T-helper 17 cell (primary cell): ENCODE measurements at places on chromosomes 6 and 20.

- no peak for DNase-seq
Measured at GRCh38 chr6:131861381-131861780, 53.6 kb downstream of the ENPP1 start.

GRCh38 chr20:24588047-24588635 lies 118.7 kb downstream of the SYNDIG1 start:
- no peak for DNase-seq

GRCh38 chr6:139370999-139371345 lies 3.5 kb downstream of the CITED2 start:
- no peak for DNase-seq

DNA sequence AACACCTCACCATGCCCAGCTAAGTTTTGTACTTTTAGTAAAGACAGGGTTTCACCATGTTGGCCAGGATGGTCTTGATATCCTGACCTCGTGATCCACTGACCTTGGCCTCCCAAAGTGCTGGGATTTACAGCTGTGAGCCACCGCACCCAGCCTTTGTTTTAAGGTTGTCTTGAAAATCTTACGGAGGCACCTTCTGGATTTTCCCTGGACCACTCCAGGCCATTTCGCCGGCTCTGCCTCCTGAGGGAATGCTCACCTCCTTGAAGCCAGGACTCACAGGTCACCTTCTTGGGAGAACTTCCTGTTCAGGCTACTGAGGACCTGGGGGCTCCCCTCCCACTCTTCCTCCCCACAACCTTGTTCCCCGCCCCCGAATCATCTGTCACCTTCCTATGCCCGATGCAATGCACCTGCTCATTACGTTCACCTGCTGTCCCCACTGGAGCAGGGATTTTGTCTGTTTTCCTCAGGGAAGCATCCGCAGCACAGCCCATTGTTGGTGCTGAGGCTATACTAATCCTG lies 19.4 kb upstream of the RAET1L start:
- DNase-seq, result no peak

GRCh38 chr6:27800731-27801373 lies 111.3 kb downstream of the OR2B2 start:
- DNase-seq, result no peak

DNA sequence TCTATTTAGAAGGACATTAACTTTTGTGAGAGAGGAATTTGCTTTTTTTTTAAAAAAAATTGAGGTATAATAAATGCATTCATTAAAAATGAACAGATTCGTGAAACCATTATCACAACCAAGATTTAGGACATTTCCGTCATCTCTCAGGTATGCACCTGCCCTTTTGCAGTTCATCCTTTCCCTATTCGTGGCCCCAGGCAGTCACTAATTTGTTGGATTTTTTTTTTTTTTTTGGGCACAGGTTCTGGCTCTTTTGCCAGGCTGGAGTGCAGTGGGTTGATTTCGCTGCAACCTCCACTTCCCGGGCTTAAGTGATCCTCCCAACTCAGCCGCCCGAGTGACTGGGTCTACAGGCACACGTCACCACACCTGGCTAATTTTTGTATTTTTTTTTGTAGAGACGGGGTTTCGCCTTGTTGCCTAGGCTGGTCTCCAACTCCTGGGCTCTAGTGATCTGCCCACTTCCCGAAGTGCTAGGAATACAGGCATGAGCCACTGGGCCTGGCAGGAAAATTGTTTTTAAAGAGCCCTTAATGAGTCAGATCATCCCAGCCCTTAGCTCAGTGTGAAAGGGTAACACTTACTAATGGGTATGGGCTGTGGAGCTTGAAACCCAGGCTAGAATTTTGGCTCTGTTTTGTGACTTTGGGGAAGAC lies 9.2 kb downstream of the PHF3 start:
- no peak for DNase-seq

- no peak for DNase-seq
Measured at GRCh38 chr6:1615151-1615852, 5.6 kb downstream of the FOXC1 start.

DNA sequence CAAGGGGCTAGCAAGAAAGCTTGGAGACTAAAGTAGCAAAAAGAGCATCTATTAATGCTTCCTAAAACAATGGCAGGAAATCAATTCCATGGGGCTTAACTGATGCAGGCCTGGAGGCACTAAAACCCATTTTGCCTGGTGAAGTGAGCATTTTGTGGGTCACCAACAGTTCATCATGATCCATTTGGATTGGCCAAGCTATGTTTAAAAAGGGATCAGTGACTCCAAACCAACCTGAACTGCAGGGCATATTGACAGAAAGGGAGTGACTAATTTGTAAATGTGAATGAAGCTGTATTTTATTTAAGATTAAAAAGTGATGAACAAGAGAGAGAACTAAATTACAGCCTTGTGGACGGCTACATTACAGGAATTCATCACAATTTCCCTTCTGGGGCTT lies 132.0 kb downstream of the PCSK2 start:
- no peak for DNase-seq

DNA sequence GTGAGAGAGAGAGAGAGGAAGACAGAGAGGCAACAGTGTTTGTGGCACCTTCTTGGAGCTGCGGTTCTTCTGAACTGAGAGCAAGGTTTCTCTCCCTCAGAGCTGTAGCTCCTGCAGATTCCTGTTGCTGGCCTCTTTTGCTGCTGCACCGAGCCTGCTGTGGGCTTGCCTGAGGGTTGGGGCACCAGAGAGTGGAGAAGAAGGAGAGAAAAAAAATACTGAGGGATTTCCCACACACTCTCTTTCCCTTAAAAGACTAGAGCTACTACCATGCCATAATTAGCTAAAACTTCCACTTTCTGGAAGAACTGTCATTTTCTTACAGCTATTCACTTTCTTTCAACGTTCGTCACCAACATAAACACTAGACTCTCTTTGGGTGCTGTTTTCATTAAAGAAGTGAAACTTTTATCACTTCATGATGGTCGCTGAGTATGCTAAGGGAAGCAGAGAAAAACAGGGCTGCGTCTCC lies 18.2 kb upstream of the ECI2 start:
- DNase-seq, result no peak

DNA sequence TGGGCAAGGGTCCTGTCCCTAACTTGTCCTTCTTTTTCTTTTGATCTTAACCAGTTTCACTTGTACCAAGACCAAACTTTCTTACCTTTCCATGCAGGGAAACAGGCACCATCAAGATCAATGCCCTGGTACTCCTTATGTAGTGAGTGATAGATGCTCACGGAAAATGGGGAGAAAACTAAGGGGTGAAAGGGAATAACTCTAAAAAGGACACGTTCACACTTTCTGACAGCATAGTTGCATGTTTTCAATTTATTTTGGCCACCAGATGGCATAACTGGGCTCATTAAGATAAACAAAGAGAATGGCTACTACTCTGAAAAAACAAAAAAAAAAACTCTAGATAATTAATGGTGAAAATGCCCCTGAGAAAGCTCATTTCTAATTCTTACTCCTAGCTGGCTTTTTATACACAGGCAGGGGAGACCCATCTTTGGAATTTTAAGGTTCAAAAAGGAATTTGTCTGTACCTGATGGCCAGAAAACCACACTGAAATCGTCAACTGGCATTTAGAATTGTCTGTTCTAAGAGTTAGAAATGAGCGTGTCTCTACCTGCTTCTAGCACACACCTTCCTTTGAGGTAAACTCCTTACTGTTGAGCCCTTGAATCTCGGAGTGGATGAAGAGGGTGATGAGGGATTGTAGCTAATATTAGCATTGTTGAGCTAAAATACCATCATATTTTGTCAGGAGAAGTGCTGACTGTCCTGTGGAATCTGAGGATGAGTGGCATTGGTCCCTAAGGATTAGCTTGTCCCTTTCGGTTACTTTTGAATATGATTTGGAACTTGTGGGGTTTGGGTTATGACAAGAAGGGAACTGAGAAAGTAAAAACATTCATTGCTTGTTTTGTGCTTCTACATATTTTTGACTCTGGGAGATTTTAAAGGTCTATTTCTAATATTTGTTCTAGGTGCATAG lies 62.2 kb upstream of the DDR1 start:
- DNase-seq, result no peak

DNA sequence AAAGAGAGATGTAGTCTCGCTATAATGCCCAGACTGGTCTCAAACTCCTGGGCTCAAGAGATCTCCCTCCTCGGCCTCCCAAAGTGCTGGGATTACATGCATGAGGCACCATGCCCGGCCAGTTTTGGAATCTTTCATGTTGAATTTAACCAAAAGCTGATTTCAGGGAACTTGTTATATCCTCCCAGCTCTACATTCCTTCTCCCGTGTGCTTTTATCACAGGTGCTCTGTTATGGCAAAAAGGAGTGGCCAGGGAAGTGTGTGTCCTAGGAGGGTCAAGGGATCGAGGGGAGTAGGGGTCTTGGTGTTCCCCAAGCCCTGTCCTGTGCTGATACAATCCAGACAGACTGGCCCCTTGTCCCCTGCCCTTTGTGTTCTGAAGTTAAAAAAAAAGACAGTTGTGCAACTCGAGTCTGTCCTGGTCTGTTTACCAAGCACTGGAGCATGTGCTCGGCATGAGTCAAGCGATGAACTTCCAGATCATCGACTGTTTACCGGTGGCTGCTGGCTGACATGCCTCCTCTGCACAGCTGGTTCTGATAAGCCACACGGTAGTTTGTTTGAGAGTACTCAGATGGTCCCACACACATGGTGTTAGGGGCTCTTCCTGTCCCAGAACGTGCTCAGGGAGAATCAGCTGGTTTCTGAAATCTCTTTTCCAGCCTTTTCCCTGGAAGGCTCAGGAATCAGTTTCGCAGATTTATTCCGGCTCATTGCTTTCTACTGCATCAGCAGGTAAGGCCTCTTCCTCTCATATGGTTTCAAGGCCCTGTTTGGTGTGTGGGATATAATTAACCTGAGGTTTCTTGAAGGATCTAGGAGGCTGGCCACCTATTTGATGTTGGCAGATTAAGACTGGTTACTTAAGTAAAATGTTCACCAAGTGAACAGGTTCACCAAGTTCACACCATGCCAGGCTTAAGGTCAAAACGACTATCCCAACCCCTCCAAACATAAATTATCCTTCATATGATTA lies 52.6 kb upstream of the NAA20 start:
- no peak for DNase-seq

- no peak for DNase-seq
Measured at GRCh38 chr6:5050009-5050408, 35.1 kb upstream of the PPP1R3G start.
